ENCODE measurements at places on chromosomes 3 and 15.

GRCh38 chr3:180409170-180409569 lies 192.8 kb upstream of the TTC14 start:
- peak; percentile 34 for DNase-seq

DNA sequence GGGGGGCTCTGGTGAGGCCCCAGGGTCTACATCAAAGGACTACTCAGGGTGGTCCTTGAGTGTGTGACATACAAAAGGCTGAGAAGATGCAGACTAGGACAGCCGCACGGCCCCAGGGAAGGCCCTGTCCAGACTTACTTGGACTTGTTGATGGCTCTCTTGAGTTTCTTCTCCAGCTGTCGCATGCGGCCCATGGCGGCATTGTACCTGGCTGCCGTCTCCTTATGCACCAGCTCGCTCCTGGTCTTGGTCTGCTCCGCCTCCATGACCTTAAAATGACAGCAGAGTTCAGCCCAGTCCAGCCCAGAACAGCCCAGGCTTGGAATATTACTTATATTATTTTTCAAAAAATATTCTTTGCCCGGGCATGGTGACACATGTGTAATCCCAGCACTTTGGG lies 56.0 kb downstream of the CAPN7 start:
- DNase-seq = no peak

GRCh38 chr3:4394048-4394447 lies 73.0 kb downstream of the SUMF1 start:
- DNase-seq = no peak

- DNase-seq = peak; percentile 18
Observed at GRCh38 chr15:47523681-47524475, 193.4 kb upstream of the SEMA6D start.

- DNase-seq = no peak
Observed at GRCh38 chr15:75531041-75531450, 48.1 kb downstream of the PTPN9 start.

- peak; percentile 18 for DNase-seq
Observed at GRCh38 chr3:182027366-182027765, 315.6 kb downstream of the SOX2 start.

GRCh38 chr3:28103861-28104260 lies 137.6 kb upstream of the CMC1 start:
- no peak for DNase-seq

DNA sequence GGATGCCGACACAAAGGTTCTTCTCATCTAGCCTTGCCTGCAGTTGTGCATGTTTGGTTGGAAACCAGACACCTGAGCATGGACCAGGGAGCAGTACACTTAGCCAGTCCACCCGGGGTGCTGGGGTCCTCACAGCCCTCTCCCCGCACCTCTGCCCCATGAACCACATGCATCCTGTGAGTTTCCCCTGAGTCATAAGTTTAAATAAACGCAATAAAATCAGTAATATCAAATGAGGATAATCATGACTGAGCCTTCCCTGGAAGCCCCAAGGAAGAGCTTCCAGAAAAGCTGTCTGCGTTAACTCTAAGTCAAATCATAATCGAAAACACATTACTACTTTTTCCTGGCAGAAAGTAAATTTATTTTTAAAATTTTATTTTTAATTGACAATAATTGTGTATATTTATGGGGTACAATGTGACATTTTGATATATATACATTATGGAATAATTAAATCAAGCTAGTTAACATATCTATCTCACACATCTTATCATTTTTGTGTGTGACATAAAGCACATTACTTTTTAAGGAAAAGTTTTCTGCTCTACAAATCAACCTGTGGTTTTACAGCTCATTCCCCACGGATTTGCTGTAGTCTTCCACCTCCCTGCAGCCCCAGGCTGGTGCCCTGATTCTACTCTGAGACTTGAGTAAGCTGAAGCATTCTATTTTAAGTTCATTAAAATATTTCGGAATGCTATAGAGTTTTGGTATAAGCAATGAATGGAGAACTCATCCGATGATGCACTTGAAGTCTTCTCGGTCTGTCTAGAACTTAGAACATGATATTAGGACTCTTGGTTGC lies 166.0 kb upstream of the EIF1B start:
- no peak for DNase-seq

GRCh38 chr15:63197626-63198025 lies 8.2 kb downstream of the RAB8B start:
- DNase-seq = no peak

GRCh38 chr3:53044371-53044710 lies 1.5 kb downstream of the SFMBT1 start:
- peak; percentile 30 for DNase-seq

DNA sequence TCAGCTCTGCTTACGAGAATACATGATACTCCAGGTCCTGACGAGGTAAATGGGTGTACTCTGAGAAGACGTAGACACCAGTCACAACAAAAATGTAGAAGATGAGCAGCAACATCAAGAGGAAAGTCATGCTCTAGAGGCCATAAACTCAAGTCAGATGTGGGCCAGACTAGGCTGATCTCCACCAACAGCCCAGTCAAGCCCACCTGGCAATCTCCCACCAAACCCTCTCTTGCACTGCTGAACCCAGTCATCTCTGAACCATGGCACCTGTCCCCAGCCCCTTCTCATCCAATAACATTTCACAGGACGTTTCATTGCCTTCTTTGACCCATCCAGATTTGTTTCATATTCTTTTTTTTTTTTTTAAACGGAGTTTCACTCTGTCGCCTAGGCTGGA lies 10.8 kb upstream of the PDIA3 start:
- DNase-seq = no peak

GRCh38 chr15:88890495-88890894 lies 4.8 kb downstream of the HAPLN3 start:
- no peak for DNase-seq

DNA sequence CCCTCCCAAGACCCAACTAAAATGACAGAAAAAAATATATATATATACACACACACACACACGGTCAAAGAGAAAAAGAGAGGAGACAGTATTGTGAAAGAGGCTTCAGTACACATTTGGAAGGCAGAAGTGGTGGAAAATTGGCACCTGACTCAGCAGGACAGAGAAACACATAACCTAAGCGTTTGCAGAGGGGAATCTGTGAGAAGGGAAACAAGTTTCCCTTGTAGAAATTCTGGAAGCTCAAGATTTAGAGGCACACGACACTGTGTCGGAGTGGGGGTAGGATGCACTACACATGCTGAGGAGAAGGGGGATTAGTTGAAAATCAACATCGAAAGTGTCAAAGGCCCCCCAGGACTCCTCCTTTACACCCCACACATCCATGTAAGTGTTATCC lies 53.1 kb downstream of the PAK2 start:
- DNase-seq = no peak

GRCh38 chr3:14563946-14564539 lies 23.9 kb upstream of the GRIP2 start:
- DNase-seq = no peak

DNA sequence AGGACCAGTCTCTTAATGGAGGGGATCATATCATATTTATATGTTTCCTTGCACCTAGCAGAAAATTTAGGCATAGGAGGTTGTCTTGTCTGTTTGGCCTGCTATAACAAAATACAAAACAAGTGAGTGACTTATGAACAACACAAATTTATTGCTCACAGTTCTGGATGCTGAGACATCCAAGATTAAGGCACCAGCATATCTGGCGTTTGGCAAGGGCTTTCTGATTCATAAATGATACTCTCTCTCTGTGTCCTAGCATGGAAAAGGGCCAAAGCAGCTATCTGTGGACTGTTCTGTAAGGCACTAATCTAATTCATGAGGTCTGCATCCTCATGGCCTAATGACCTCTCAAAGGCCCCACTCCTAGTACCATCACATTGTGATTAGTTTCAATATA lies 683.0 kb downstream of the NR2F2 start:
- no peak for DNase-seq

- DNase-seq = no peak
Observed at GRCh38 chr15:41827290-41827879, 507 bp upstream of the JMJD7 start.

- no peak for DNase-seq
Observed at GRCh38 chr3:120749843-120750242, 7.3 kb downstream of the GTF2E1 start.

- DNase-seq = no peak
Observed at GRCh38 chr3:169128579-169128978, 534.9 kb downstream of the MECOM start.

GRCh38 chr15:71011503-71012155 lies 103.6 kb upstream of the THSD4 start:
- peak; percentile 31 for DNase-seq

DNA sequence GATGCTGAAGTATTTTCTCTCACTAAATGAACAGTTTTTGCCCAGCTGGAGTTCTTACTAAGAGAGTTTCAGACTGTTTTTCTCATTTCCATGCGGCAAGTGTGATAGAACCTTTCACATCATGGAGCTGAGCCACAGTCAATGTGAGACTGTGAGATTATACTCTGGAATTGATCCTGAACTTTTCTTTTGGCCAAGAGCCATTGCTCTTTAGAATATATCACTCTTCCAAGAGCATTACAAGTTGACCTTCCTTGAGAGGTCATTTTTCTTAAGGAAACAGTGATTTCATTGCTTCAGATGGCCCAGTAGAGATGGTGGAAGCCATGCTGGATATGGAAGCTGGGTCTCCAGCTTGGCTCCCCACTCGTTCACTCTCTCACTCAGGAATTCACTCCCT lies 212.9 kb upstream of the UMPS start:
- DNase-seq = no peak

- DNase-seq = no peak
Observed at GRCh38 chr15:29083858-29084257, 185.8 kb downstream of the NSMCE3 start.

GRCh38 chr3:135141672-135142071 lies 346.6 kb downstream of the EPHB1 start:
- no peak for DNase-seq

DNA sequence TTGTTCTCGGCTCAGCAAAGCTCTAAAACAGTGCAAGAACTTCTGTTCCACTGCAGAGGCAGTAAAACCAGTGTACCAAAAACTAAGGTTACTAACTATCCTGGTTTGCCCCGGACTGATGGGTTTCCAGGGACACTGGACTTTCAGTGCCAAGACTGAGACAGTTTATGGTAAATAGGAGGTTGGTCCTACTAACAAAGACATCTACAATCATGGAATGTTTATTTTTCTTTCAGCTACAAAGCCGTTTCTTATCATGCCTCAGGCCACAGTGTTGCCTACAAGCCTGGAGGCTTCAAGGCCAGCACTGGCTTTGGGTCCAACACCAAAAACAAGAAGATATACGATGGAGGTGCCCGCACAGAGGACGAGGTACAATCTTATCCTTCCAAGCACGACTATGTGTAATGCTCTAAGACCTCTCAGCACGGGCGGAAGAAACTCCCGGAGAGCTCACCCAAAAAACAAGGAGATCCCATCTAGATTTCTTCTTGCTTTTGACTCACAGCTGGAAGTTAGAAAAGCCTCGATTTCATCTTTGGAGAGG lies 20.8 kb downstream of the CLDN18 start:
- DNase-seq = no peak

- no peak for DNase-seq
Observed at GRCh38 chr3:72272356-72272755, 487.4 kb upstream of the PROK2 start.

DNA sequence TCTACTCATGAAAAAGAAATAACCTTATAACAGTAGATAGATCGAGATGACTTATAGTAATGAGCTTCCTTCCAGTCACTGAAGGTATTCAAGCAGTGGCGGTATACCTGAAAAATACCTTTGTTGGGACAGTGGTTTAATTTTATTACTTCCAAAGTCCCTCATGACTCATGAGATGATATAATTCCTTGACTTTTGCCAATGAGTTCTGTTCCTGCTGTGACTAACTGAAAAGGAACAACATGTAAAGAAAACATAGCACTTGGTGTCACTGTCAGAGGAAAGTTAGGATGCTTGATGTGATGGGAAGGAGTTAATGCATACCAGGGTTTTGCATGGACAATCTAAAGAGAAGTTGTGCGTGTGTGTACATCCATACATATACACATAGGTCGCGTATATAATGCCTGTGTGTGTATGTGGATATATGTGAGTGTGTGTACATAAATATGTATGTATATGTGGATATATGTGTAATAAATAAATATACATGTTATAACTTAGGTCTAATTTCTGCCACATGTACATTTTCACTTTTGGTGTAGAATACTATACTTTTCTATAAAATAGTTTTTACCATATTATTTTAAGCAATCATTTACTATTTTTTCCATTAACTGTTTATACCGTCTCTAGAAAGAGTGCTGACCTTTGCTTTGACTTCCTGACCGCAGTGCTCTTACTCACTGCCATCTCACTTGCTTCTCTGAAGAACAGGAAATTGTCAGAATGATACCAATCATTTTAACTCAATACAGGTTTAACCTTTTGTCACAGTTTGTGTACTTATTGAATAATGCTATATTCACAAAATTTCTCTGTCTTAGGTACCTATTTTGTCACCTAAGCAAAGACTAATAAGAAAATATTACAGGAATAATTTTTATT lies 12.6 kb upstream of the PAK2 start:
- DNase-seq = no peak

- no peak for DNase-seq
Observed at GRCh38 chr15:56906766-56907165, 11.7 kb upstream of the TCF12 start.

DNA sequence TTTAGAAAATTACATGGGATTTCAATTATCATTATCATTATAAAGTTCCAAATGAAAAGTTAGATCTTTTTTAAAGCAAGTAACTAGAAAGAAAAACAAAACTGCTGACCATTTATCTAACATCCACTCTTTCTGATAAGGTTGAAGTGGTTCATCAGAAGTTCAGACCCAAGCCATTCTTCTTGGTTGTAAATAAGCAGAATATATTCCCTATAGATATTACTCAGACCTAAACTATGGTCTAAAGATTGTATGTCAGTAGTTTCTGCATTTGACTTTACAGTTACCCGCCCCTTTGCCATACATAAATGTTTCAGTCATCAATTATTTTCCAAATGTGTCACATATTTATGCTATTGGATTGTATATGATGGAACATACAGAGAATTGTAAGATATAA lies 136.7 kb downstream of the PLOD2 start:
- no peak for DNase-seq

DNA sequence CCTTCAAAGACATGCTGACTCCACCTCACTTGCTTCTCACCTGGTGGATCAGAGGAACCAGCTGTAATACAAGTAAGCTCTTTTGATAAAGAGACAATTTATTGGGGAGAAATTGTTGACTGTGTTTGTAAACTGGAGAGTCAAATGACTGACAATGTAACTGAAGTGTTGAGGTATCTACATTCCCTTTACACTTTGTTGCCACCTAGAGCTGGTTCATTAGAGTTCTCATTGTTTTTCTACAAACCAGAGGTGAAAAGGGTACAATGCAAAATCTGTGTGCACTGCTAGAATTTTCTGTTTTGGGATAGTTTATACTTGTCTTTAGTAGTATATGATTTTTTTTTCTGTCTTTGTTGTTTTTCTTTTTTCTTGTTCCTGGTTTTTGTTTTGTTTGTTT lies 8.7 kb upstream of the LRRC58 start:
- DNase-seq = no peak

DNA sequence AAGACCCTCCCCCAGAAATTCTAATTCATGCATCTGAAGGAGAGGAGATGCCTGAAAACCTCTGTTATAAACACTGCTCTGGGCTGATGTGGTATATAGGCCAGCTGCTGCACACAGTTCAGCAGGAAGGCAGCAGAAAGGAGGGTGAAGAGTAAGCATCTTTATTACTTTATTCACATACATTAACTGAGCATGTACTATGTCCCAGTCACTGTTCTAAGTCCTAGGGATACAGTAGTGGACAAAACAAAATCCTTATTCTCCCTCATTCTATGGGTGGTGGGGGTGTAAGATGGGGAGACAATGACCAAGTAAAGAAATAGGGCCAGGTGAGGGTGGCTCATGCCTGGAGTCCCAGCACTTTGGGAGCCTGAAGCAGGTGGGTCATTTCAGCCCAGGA lies 17.8 kb upstream of the CHRNB4 start:
- DNase-seq = no peak

Data from HS-5 (cell line).